ENCODE measurements at places on chromosomes 12 and 14.

DNA sequence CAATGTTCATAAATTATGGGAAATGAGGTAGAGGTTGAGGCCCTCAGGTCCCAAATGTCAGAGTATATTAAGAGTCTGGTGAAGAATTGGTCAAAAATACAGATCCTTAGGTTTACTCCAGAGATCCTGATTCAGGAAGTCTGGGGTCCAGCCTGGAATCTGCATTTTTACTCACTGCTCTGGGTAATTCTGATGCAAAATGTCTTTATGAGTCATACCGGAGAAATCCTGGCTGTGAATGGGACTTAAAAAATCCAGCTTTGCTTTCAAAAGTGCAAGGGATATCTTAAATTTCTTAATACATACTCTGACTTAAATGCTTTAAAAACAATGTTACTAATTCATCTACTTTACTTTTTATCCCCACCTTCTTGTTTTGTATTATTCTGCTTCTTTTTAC lies 74.5 kb downstream of the FERMT2 start:
- no peak for DNase-seq

DNA sequence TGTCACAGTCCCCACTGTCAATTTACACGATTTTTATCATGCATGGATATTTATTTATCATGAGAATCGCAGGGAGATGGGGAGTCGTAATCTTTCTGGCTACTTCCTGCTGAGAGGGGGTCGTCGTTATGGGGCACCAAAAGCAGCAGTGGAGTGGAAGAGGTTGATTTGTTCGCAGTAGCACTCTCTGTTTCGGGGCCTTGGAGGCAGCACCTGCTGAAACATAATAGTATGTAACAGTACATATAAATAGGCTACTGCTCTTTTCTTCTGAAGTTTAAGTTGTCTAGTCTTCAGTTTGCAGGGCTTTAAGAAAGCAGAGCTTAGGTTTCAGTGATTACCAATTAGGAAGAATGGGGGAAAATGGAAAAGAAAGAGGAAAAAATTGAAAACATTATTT lies 3.8 kb downstream of the SOAT2 start:
- DNase-seq: no peak

- no peak for DNase-seq
Observed at GRCh38 chr14:24885410-24885913, 164.5 kb downstream of the STXBP6 start.

DNA sequence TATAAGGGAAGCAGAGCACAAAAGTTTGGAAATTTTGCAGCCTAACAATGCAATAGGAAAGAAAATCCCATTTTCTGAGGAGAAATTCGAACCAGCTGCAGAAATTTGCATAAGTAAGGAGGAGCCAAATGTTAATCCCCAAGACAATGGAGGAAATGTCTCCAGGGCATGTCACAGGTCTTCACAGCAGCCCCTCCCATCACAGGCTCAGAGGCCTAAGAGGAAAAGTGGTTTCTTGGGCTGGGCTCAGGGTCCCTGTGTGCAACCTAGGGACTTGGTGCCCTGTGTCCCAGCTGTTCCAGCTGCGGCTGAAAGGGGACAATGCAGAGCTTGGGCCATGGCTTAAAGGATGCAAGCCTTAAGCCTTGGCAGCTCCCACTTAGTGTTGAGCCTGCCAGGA lies 190.0 kb downstream of the MDGA2 start:
- no peak for DNase-seq

- no peak for DNase-seq
Observed at GRCh38 chr14:32352631-32353030, 23.5 kb downstream of the AKAP6 start.

GRCh38 chr14:91331721-91332120 lies 85.9 kb downstream of the CCDC88C start:
- no peak for DNase-seq

- DNase-seq: no peak
Observed at GRCh38 chr14:72745991-72746980, 147.6 kb downstream of the DPF3 start.

- DNase-seq: no peak
Observed at GRCh38 chr12:53182903-53183302, 2.2 kb upstream of the CSAD start.

- DNase-seq: no peak
Observed at GRCh38 chr12:68374307-68374982, 42.3 kb upstream of the MDM1 start.

DNA sequence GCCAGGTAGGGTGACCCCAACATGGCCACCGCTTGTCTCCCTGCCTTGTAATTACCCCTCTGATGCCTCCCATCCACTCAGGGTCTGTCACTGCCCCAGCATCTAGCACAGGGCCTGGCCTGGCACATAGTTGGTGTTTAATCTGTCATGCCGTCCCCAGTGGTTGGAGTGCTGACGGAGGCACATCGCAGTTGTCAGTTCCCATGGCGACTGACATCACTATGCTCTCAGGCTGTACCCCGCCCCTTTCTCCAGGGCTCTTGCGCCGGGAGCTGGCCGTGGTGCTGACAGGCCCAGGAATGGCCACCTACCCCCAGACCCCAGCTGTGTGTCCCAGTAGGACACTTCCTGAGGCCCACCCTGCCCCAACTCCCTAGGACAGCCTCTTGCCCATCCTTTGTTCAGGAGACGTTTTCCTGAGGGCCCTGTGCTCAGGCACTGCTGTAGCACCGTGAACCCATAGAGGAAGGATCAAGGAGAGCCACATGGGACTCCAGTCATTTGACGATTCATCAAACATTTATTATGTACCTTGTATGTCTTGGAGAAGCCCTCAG lies 23.0 kb downstream of the FAM222A start:
- DNase-seq: no peak

DNA sequence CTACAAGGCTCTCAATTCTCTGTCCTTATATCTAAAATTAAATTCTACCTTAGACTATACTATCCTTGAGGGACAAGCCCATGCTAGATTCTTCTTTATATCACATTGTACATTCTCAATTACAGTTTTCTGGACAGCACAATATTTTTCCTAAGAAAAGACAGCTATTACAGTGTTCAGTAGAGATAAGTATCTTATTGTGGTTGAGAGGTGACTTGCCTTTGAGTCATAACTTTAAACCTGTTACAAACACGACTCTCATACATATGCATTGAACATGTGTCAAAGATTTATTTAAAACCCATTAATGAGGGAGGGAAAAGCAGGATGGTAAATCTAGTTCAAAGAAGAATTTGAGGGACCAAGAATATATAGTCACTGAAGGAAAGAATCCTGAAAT lies 61.1 kb downstream of the TPH2 start:
- no peak for DNase-seq

DNA sequence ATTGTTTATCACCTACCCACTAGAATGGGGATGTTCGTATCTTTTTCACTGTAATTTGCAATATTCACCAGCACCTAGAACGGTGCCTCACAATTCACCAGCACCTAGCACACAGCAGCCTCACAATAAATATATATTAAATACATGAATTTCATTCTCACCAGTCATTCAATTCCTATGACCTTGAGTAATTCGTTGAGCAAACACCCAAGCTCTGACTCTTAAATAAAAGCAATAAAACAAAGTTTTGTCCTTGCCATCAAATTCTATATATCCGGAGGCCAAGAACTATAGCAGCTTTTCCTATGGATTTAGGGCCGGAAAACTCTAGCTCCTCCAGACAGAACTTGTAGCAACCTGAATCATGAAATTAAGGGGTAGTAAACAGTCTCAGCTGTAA lies 981 bp downstream of the VTI1B start:
- DNase-seq: no peak

- no peak for DNase-seq
Observed at GRCh38 chr12:123102366-123102765, 48.5 kb downstream of the PITPNM2 start.

GRCh38 chr12:40058721-40059190 lies 47.1 kb downstream of the SLC2A13 start:
- no peak for DNase-seq

- no peak for DNase-seq
Observed at GRCh38 chr12:65263777-65264176, 14.7 kb upstream of the MSRB3 start.

- DNase-seq: no peak
Observed at GRCh38 chr12:108231109-108231905, 102.2 kb downstream of the WSCD2 start.

DNA sequence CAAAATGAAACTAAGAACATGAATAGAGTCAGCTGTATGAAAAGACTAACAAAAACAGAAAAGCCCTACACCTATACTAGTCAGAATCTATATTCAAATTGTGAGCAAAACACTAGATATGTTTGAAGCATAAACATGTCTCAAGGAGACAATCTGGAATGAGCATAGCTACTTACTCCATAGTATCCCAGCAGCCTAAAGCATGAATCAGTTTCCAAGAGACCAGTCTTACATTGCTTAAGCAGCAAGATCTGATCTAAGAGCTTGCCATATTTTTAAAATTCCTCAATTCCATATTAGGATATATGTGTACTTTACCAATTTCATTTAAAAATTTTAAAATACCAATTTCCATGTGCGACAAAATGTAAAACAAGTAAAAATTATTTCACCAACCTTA lies 7.7 kb downstream of the CAPS2 start:
- DNase-seq: no peak

- DNase-seq: no peak
Observed at GRCh38 chr14:35240231-35240630, 52.0 kb upstream of the PSMA6 start.

DNA sequence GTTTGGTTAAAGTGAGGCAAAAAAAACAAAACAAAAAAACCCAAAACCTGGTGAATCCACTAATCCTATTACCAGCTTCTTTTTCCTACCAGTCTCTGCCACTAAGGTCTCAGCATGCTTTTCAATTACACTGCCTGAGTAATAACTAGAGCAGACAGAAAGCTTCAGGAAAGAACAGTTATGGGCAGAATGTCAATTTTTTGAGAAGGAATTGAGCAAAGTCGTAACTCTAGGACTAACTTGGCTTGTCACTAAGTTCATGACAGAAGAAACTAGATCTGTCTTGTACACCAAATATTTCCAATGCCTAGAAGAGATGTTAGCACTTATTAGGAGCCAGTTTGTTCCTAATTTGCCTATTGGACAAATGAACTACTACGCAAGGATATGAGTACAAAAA lies 148.8 kb upstream of the CNOT2 start:
- DNase-seq: no peak

DNA sequence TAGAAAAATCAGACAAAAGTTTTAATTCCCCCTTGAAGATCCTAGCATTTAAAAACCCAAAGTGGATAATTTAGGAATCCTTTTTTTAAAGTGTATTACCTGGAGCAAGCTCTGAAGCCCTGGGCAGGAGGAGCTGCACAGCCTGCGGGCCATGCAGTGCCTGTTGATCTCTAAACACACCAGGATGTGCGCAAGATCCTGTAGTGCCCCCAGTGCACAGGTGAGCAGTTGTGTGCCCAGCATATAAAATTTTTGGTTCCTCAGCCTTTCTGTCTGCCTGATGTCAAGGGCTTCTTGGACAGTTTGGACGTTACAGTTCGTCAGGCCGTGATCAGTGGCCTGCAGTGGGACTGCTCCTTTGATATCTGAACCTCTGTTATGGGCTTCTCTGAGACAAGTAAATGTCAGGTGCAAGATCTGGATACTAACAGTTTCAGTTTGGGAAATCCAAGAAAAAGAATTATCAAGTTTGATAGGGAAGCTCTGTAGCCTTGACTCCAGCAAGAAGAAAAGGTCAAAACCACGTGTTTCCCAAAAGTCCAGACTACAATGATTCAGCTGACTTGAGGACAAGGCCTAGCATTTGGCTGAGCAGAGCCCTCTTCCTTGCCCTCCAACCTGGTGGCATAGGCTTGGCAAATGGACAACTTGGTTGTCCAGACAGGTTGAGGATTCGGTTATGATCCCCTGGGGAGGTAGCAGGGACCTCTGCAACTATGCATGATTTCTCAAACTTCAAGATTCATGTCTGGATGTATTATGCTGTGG lies 1.0 kb downstream of the ATXN7L3B start:
- no peak for DNase-seq

- no peak for DNase-seq
Observed at GRCh38 chr14:100108840-100109593, 43.8 kb downstream of the EVL start.

DNA sequence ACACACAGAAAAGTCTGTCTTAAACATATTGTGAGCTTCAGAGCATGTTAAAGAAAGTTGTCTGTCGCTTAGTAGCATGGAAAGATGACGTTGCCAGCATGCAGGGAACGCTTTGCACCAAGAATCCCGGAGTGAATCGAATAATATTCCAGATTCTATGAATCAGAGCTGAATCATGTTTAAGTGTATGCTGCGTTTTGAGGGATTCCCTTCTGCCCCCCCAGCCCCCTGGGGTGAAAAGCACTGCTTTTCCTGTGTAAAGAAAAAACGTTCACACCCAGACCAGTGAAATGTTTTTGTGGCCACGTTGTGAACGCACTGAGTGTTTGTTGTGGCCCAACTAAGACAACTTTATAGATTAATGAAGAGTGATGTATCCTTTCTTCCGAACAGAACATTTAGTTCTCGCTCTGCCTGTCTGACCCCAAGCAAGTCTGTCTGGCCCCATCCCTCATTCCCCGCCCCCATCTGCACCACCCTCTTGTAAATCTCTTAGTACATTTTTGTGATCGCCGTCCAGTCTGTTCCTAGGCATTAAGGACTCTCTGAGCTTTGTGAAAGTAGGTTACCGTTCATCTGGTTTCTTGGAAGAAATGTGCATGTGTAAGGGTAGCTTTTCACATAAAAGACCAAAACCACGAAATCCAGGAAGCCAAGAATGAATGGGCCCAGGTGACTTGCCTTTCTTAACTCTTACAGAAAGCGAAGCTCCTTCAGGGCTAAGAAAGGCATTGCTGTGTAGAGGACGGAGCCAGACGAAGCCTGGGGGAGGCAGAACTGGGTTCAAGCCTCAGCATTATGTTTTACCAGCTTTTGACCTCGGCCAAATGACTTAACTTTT lies 103.0 kb downstream of the SAMD4A start:
- no peak for DNase-seq

- DNase-seq: no peak
Observed at GRCh38 chr12:67333649-67334048, 64.5 kb downstream of the CAND1 start.

DNA sequence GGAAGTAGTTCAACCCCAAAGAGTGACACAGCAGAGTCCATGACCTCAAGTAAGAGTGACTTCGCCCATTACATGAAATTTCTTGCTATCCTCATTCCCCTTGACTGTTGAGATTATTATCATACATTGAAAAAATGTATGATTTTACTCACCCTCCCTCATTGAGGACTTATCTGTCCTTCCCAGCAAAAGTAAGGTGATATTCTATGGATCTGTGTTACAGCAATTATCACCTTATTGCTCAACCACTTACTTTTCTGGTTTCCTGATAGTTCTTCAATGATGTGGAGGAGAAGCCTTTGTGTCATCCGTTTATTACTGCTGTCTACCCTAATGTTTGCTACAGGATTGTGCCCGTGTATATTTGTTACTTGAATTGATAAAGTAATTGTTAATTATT lies 306.2 kb downstream of the TRHDE start:
- DNase-seq: no peak

- DNase-seq: no peak
Observed at GRCh38 chr14:101111620-101112290, 208.2 kb upstream of the RTL1 start.

GRCh38 chr12:110234331-110234751 lies 46.7 kb upstream of the ATP2A2 start:
- DNase-seq: no peak

GRCh38 chr12:113385282-113385882 lies 18.3 kb downstream of the SDS start:
- DNase-seq: no peak

- DNase-seq: no peak
Observed at GRCh38 chr12:98227162-98227561, 288.2 kb upstream of the TMPO start.

GRCh38 chr12:4270831-4271716 lies 2.5 kb upstream of the CCND2 start:
- no peak for DNase-seq
